Stimulated activated naive B cell treated with anti-CD40 and anti-IgM and Interleukin-4, amounts not matched to agents 10 μg/mL and 1 μg/mL and 100 μg/mL, for 72 hours (primary cell): ENCODE measurements at places on chromosomes 12 and 14.

DNA sequence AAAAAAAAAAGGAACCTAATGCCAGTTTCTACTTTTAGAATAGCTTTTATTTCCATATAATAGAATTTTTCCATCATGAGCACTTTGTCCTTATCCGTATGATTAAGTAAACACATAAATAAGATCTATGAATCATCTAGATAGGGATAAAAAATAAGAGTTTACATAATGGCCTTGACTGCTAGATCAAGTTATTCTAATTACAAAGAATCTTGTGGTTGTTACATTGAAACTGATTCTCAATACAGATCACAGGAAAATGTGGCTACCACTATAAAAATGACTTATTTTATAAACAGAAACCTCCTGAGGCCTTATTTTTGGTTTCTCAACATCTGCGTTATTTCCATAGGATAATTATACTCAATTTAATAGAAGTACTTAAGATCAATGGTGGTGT, 34.4 kb upstream of the NDUFA12 start:
- no peak for DNase-seq

DNA sequence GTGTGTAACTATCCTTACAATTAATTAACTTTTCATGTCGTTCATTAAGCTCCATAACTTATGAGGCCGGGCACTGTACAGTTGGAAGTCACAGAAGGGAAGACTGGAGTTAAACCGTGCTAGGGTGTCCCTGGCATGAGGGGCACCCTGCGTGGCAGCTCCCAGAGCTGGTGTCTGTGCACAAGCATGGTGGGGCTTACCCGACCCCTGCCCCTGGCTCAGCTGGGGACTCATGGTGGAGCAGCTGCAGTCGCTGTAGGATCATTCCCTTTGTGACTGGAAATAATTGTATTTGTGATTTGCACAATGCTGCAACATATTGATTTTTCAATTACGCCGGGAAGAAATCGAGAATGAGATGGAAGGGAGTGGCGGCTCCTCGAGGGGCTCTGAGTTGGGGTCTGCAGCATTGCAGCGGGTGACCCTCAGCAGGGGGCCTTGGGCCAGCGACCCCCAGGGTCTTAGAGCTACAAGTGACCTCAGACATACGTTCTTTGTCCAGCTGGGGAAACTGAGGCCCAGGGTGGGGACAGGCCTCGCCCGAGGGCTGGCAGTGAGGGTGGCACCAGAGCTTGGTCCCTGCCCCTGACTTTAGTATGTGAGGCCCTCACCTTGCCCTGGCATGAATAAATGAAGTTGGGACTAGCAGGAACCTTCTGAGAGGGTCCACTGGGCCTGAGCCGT, 125.4 kb downstream of the KIF26A start:
- DNase-seq = no peak

- DNase-seq = no peak
Measured at GRCh38 chr14:40574780-40575179, 1031.9 kb upstream of the LRFN5 start.

DNA sequence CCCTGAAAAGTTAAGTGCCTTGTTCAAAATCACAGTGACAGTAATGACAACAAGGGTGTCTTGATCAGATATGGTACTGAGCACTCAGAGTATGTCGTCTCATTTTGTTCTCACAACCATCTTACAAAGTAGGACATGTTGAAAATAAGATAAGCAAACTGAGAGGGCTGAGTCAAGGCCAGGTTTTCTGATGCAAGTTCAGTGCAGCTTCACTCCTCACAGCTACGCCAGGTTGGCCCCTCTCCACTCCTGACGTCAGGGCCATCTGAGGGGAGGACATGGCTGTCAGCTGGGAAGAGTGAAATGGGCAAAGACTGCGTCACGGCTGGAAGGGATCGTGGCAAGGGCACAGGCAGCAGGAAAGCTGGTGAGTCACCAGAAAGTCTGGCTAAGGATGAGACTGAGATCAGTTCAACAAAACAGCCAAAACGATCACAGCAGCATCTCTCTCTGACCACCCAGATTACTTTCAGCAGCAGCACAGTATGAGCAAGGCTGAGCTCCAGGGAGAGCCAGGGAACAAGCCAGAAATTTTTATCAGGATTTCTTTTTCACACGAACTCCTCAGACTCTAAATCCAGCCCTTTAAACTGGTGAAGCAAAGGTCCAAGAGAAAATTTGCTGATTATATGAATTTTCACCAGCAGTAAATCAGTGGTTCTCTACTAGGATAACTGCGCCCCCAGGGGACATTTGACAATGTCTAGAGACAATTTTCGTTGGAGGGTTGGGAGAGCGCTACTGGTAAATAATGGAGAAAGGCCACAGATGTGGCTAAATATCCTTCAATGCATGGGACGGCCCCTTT, 297.9 kb upstream of the AMIGO2 start:
- DNase-seq = no peak

DNA sequence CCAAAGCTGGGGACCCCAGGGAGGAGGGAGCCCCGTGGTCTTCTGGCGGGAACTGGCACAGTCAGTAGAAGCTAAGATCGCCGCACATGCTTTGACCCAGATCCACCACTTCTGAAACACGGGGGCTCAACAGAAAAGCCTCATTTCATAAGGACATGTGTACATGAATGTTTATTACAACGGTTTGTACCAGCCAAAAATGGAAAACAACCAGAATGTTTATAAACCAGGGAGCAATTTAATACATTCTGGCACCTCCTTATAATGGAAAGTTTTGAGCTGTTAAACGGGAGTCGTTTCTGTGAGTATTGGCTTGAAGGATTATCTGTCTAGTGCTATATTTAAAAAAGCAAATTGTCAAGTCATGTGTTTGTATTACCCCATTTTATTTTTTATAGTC, 7.3 kb upstream of the TMEM179 start:
- DNase-seq = no peak
